ENCODE measurements at places on chromosomes 2 and 18.

GRCh38 chr2:8609357-8609811 is 72.5 kb upstream of the ID2 start:
- no peak for DNase-seq

- DNase-seq: peak; percentile 69
These were observed 34.8 kb upstream of the NEUROD1 start for GRCh38 chr2:181715033-181715630.

DNA sequence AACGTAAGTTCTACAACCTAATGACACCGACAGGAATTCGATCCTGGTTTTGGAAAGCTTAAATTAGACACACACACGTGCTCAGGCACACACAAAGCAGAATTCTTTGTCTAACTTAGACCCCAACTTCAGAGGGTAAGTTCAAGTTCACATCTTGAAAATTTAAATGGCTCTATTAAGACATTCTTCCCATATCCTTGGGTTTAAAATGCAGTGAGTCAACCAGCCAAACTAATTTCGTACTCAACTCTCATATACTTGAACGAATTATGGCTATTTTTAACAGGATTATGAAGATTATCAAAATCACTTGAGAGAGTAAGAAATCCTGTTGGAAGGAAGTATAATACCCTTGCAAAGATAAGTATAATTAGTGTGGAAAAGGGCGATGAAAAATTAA is 53.2 kb upstream of the ARL4C start:
- no peak for DNase-seq

DNA sequence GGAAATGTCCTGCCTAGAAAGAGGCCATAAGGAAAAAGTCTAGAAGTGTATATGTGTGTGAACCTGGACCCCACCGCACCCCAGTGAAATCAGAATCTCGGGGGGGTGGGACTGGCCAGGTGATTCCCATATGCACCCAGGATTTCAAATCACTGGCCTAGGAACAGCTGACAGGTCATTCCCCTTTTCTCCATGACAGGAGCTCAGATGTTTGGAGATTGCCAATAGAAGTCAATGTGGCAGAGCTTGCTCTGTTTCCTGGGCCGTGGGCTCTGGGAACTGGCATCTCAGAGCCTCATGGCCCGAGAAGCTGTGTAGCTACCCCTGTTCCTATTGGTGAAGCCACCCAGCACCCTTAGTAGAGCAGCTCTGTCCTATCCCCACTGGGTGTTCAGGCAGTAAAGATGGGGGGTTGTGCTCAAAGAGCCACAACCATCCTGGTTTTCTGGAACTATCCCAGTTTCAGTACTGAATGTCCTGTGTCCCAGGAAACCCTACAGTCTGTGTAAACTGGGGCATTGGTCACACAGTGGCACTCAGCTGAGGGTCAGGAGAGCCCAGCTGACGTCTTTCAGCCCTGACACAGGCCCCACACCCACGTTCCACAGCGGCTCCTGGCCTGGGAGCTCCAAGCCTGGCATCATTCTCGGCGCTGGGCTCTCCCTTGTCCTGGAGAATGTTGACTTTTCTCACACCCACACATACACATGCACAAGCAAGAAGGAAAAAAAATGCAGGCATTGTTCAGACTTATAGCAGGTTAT is 18.9 kb downstream of the GNLY start:
- no peak for DNase-seq

Measured in DMS 273 treated with DMSO at 0.1 percent for 48 hours (cell line).